ENCODE measurements at places on chromosomes 1 and 21. TPM values are rescaled to one million over a fixed set of nuclear protein-coding genes. Genes with fewer than 3 reads are reported as not detected.

MASP2 gene
- 0.39 TPM for polyA plus RNA-seq

OR2T29 gene
- polyA plus RNA-seq: not detected

TNN gene
- not detected for polyA plus RNA-seq

NBPF8 gene
- 3.4 TPM for polyA plus RNA-seq

LCE3D gene
- not detected for polyA plus RNA-seq

GPR137B gene
- 0.87 TPM for polyA plus RNA-seq

SLC44A5 gene
- polyA plus RNA-seq: 7.9 TPM

KIAA0040 gene
- polyA plus RNA-seq: 2.4 TPM

ZBTB8B gene
- 0.96 TPM for polyA plus RNA-seq

PEAR1 gene
- 1.1 TPM for polyA plus RNA-seq

EPHA2 gene
- 14.0 TPM for polyA plus RNA-seq

KIAA1614 gene
- 1.1 TPM for polyA plus RNA-seq

AADACL4 gene
- polyA plus RNA-seq: not detected

LRRC40 gene
- polyA plus RNA-seq: 25.0 TPM

GBP4 gene
- 1.0 TPM for polyA plus RNA-seq

NR5A2 gene
- not detected for polyA plus RNA-seq

OPRD1 gene
- polyA plus RNA-seq: 0.13 TPM

PRKAA2 gene
- 10.2 TPM for polyA plus RNA-seq

LHX8 gene
- polyA plus RNA-seq: 0.47 TPM

TAS1R3 gene
- polyA plus RNA-seq: 0.32 TPM

TSSK3 gene
- 4.5 TPM for polyA plus RNA-seq

GBP5 gene
- polyA plus RNA-seq: 0.29 TPM

TRIM58 gene
- polyA plus RNA-seq: 2.2 TPM

HOOK1 gene
- polyA plus RNA-seq: 12.9 TPM

CA6 gene
- not detected for polyA plus RNA-seq

LRRC38 gene
- polyA plus RNA-seq: not detected

THEMIS2 gene
- polyA plus RNA-seq: 1.7 TPM

FCRL4 gene
- not detected for polyA plus RNA-seq

FCRL5 gene
- polyA plus RNA-seq: not detected

CD5L gene
- not detected for polyA plus RNA-seq

DMRTA2 gene
- not detected for polyA plus RNA-seq

PTPN22 gene
- not detected for polyA plus RNA-seq

HPCAL4 gene
- polyA plus RNA-seq: not detected

PHF13 gene
- 25.9 TPM for polyA plus RNA-seq

Data from cardiac muscle cell (in vitro differentiated cells and primary cell).